ENCODE measurements at places on chromosomes 2 and 18.

GRCh38 chr2:214503568-214503967 is 92.7 kb downstream of the VWC2L start:
- DNase-seq = no peak

- no peak for DNase-seq
These were observed 20.5 kb downstream of the APLF start for GRCh38 chr2:68487773-68488355.

DNA sequence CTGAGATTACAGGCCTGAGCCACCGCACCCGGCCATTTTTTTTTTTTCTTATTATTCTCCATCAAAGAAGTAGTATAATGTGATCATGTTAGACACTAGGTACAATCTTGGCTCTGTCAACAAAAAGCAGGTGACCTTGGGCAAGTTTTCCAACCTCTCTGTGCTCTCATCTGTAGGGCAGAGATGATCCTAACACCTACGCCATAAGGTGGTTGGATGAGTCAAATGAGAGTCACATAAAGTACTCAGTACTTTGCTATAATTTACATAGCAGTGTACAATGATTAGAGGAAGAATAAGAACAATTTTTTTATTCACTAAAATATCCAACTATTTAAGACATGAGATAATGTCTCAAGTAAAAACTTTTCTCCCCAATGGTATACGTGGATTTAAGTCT is 128.6 kb downstream of the TGIF1 start:
- no peak for DNase-seq

DNA sequence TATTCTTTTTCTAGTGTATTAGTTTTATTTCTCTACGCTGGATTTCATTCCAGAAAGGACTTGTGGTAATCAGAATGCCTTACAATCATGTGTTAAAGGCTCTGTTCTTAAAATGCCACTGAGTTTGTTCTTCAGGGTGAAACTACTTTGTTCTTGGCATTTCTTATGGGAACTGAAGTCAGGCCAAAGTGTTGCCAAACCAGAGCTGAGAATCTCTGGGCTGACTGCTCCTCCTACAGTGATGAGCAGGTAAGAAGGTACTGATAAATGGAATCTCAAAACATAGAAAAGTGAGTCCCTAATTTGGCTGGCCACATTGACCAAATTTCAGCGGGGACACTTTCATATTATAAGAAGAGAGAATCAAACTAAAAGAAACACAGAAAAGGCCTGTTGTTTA is 55.1 kb upstream of the ZNF397 start:
- no peak for DNase-seq

DNA sequence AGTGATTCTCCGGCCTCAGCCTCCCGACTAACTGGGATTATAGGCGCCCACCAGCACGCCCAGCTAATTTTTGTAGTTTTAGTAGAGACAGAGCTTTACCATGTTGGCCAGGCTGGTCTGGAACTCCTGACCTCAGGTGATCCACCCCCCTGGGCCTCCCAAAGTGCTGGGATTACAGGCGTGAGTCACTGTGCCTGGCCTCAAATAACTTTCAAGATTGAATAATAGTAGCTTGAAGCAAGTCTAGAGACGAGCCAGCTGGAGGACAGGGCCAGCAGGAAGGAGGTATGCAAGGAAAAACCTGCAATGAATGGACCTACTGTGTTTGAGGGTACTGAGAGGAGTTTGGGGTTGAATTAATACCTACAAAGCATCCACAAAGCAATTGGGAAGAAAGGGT is 87.5 kb downstream of the MSH2 start:
- no peak for DNase-seq

GRCh38 chr18:635171-635570 is 22.3 kb upstream of the TYMS start:
- no peak for DNase-seq

GRCh38 chr2:32558492-32558891 is 69.4 kb upstream of the TTC27 start:
- no peak for DNase-seq

DNA sequence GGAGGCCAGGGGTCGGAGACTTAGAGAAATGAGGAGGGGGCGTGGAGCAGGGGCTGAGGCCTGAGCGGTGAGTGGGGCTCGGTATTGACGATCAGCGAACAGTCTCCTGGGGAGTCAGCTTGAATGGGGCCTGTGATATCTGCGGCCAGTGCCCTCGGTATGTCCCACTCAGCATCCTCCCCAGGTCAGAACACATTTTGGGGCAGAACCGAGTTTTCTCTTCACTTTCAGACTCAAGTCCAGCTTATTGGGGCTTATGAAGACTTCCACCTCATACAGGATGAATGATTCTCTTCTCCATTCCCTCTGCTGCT is 82.6 kb downstream of the RRM2 start:
- no peak for DNase-seq

GRCh38 chr18:43751203-43751602 is 473.9 kb upstream of the SYT4 start:
- DNase-seq = no peak

GRCh38 chr2:236545814-236546480 is 23.7 kb upstream of the ACKR3 start:
- DNase-seq = no peak

GRCh38 chr18:5444847-5445246 is 99.0 kb downstream of the EPB41L3 start:
- DNase-seq = no peak

- DNase-seq = no peak
These were observed 56.7 kb downstream of the GPR39 start for GRCh38 chr2:132473174-132473883.

- no peak for DNase-seq
These were observed 63.5 kb downstream of the TGIF1 start for GRCh38 chr18:3513481-3513880.

DNA sequence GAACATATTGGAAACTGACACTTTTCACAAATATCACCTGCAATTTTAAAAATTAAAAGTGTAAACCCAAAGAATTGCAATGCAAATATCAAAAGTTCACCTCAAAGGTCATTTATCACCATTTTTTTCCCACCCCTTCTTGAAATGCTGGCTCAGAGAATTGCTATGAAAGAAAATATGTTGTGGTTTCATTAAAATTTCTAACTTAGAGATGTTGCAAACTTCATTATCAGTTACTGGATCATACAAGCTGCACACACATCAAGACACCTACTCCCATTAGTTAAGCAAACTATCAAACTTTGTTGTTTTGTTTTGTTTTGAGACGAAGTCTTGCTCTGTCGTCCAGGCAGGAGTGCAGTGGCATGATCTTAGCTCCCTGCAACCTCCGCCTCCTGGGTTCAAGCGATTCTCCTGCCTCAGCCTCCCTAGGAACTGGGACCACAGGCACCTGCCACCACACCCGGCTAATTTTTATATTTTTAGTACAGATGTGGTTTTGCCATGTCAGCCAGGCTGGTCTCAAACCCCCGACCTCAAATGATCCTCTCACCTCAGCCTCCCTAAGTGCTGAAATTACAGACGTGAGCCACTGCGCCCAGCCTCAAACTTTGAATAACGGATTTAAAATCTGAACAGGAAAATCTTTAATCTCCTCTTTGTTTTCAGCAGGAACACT is 37.0 kb downstream of the STK39 start:
- no peak for DNase-seq

- DNase-seq = no peak
These were observed 3.9 kb downstream of the DUSP28 start for GRCh38 chr2:240563951-240564560.

DNA sequence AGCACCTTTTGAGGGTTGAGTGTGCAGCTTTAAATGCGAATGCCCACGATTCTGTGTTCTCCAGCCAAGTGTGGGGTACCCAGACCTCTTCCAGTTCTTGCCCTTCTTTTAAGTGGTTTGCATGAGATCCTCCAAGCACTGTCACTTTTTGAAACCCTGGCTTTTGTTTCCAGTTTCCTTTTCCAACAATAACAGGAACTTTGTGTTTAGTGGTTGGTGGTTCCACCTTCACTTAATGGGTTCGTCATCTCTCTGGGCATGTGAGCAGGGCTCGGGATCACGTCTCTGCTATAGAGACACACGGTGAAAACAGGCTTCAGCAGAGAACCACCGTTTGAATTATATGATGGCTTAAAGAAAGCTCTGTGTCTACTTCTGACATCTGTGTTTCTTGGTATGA is 197.6 kb downstream of the LDLRAD4 start:
- no peak for DNase-seq

DNA sequence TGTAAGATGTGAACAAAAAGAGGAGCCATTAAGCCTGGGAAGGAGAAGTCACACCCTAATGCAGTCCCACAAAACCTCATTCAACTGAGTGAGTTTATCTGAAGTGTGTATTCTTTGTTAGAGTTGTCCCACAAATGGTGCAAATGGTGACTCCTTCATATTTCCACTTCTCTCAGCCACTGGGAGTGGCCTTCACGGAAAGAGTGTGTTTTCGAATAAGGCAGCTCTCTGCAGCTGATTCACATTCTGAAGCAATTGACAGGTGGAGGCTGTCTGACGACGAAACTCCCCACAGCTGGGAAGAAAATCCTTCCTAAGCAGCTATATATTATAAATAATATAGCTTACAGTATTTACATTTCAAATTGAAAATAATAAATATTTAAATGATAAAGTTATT is 318.8 kb upstream of the TMEFF2 start:
- DNase-seq = no peak

GRCh38 chr2:201132518-201132917 is 16.6 kb downstream of the CFLAR start:
- no peak for DNase-seq

GRCh38 chr2:105814291-105814940 is 69.7 kb downstream of the NCK2 start:
- DNase-seq = no peak

DNA sequence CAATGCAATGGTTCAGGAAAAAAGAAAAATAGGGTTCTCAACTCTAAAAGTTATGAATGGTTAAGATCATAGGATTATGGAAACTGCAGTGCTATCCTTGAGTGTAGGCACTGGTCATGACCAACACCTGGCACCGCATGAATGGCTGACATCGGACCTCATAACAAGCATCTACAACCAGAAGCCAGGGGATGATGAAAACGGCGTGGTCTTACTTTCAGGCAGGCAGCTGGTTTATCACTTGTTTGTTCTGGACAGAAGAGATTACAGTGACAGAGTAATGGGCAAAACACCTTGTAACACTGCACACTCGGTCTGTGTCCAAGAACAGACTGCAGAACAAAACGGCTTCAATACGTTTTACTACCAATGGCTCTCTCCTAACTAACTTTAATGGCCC is 132.8 kb downstream of the STK39 start:
- no peak for DNase-seq

- DNase-seq = no peak
These were observed 9.3 kb upstream of the AGBL5 start for GRCh38 chr2:27042159-27042661.

DNA sequence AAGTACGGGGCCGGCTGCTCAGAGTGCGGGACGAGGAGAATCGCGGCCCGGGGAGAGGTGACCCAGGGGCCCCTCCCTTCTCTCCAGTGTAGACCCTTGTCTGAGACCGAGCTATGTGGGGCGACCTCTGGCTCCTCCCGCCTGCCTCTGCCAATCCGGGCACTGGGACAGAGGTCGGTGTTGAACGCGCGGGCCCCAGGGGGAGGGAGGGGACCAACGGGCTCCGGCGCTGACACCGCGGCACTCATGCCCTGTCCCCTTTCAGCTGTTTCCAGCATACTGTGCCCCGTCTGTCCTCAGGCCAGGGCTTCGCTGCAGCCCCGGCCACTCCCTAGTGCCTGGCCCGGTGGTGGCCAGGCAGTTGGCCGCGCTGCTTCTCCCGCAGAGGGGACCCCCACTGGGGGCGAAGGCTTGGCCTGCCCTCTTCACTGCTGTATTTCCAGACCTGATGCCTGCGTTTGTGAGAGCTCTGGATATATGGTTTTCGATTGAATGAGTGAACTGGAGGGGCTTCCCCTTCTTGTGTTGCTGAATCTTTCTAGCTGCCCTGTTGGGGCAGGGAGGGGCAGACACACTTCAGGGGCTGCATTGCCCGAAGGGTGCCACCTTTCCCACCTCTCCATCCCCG is 809 bp downstream of the DBI start:
- DNase-seq = peak; percentile 41

- no peak for DNase-seq
These were observed 5.8 kb upstream of the OXER1 start for GRCh38 chr2:42769583-42770287.

DNA sequence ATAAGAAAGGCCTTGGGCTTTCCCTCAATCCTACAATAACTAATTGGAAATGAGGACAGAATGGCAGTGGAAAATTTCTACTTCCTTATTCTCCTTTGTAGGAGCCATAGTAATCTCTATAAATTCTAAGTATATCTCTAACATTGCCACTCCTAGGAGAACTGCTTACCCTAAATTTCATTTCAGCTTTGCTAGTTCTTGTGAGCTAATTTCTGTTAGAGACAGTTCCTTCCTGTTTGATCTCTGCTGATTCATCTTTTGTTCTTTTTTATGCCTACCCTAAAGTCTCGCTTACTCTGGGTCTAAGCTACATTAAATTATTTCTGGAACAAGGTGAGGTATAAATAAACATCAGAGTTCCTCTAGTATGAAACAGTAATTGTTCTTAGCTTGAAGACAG is 25.7 kb downstream of the ABHD3 start:
- no peak for DNase-seq

GRCh38 chr2:73759285-73759764 is 20.6 kb downstream of the DUSP11 start:
- DNase-seq = no peak

DNA sequence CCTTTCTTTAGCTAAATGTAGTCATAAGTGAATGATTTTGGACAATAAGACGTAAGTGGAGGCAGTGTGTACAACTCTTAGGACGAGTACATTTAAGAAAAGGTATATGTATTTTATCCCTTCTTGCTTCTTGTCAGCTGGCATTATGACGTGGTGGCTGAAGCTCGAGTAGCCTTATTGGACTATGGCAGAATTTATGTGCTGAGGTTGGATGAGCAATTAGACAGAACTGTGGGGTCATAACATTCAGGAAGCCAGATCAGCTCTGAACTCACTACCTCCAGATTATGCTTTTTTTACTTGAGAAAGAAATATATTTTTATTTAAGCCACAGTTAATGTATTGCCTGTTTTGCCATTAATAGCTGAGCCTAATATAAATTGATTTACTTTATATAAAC is 661.5 kb downstream of the ERBB4 start:
- no peak for DNase-seq

DNA sequence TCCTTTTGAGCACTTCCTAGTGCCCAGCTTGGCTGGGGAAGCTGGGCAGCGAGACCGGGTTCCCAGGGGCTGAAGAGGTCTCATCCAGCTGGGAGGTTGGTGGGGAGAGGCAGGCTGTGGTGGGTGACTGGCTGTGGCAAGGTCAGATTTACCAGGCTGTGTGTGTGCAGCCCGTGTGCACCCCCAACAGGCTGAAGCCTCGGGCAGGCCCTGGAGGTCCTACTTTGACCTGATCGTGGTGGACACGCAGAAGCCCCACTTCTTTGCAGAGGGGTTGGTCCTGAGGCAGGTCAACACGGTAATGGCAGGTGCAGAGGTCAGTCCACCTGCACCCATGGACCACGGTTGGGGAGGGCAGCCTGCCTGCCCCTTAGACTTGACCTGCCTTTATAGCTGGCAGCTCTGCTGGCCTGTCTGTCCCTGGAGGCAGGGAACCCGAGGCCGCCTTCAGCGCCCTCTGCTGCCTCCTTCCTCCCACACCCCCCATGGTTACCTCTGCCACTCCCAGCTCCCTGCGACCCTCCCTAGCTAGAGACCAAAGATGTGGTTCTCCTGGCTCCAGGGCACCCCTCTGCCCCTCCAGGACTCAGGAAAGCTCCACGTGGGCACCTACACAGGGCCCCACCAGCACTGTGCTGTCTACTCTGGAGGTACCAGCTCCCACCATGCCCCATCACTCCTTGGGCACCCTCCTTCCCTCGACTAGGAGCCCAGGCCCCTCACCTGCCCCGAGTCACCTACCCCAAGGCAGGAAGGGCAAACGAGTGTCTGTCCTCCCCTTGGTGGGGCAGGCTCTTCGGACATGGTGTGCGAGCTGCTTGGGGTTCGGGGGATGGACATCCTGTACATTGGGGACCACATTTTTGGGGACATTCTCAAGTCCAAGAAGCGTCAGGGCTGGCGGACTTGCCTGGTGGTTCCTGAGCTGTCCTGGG is 4.0 kb downstream of the NT5DC4 start:
- DNase-seq = no peak
